GM06990 (cell line): ENCODE measurements at places on chromosomes 2 and 18.

DNA sequence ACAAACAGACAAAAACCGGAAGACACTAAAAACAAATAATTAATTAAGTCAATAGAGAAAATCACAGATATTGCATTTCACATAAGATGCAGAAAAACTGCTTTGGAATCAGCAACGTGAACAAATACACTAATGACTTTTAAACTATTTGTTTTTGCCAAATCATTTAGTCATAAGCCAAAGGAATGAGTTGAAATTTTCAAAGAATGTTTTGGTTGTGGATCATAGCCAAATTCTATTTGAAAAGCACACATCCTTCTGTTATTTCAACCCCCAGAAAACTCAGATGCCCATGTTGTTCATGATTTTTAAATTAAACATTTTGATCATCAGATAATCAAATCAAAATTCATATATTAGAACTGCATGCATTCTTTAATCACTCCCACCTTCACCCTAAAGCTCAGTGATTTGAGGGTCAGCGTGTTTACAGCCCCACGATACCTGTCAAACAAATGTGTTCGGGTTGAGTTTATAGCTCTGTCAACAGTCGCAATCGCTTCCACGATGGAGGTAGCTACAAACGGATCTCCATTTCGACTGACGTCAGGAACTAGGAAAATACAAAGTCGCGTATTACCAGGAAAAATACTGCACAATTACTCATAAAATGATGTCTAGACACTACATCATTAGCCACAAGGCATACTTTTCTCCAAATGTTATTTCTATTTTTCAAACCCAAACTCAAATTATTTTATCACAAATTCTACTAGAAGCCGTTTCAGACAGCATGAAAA lies 90.2 kb downstream of the PXDN start:
- no peak for DNase-seq

- no peak for DNase-seq
These were observed 74.5 kb upstream of the B3GNT7 start for GRCh38 chr2:231321021-231321420.

GRCh38 chr2:18701981-18702380 lies 112.6 kb upstream of the NT5C1B start:
- DNase-seq, result no peak

GRCh38 chr2:28340312-28341202 lies 52.1 kb upstream of the FOSL2 start:
- no peak for DNase-seq

GRCh38 chr2:180618570-180618969 lies 361.8 kb upstream of the UBE2E3 start:
- DNase-seq, result no peak

- no peak for DNase-seq
These were observed 5.7 kb downstream of the FAM237A start for GRCh38 chr2:206647985-206648384.

GRCh38 chr2:67565262-67565661 lies 168.1 kb downstream of the ETAA1 start:
- no peak for DNase-seq

DNA sequence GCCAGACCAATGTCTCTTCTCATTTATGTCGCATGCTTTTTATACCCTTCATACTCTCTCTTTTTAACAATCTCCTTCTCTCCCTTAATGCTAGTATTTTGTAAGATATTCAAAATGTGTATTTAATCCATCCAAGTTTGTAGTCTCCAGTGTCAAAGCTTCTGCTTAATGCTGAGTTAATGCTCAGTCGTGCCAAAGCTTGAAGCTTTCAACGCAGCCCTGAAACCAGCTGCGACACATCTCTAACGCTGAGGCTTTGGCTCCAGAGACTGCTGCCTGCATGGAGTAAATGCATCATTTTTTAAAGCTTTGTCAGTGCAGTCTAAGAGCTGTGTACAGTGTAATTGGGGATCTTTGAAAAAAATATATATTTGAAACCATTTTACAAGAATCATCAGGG lies 2108.8 kb upstream of the PIK3C3 start:
- no peak for DNase-seq

- no peak for DNase-seq
These were observed 75.4 kb downstream of the CD8B2 start for GRCh38 chr2:106562268-106563186.

GRCh38 chr2:199684832-199685231 lies 166.2 kb downstream of the FTCDNL1 start:
- no peak for DNase-seq

DNA sequence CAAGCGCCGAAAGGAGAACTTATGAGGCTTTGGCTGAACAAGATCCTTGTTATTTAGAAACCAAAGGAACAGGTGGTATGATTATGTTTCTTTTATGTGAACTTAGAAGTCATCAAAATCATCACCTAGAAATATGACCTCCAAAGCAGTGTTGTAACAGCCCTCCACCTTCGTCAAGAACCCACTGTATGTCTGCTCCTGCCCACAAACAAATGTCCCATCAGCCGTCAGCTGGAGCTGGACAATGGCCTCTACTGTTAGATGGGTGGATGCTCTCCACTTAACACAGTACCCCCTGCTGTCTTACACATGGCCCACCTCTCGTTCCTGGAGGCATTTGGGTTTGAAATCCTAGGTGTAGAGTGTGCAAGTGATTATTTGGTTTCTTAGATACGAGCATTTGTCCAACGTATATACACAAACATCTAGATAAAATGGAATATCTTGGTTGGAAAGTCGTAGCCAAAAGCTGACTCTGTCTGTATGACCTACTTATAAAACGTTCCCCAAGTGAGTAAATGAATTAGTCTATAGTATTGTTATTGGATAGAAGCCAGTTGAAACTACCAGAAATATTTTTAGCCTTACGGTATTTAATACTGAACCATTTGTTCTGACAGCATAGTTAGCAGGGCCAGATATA lies 113.0 kb downstream of the CRIM1 start:
- DNase-seq, result no peak

GRCh38 chr18:2883076-2883735 lies 36.4 kb downstream of the EMILIN2 start:
- peak; percentile 26 for DNase-seq

DNA sequence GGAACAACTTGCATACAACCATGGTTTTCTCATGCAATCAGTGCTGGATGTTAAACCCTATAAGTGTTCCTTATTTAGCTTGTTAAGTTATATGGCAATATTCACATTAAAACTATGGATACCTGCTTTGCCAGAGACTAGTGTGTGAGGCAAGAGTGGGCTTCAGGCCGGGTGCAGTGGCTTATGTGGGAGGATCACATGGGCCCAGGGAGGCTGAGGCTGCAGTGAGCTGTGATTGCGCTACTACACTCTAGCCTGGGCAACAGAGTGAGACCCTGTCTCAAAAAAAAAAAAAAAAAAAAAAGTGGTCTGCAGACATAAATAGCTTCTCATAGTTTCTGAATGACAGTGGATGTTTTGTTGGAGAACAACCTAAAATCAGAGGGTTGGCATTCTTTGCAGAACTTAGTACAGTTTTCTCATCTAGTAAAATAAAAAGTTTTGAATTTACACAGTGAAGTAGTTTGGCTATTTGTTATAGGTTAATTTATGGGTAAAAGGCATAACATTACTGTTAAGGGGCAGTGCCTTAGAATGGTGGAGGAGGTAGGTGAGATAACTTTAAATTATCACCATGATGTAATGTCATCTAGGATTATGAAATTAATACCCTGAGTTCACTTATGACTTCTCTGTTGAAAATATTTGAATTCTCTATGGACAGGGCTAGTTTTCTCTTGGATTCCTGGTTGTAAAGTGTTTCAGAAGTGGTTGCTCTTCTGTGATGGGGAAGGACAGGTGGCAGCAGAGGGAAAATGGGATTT lies 5.3 kb downstream of the CERS6 start:
- DNase-seq, result no peak

- DNase-seq, result no peak
These were observed 82.8 kb downstream of the HRH4 start for GRCh38 chr18:24543086-24543794.

DNA sequence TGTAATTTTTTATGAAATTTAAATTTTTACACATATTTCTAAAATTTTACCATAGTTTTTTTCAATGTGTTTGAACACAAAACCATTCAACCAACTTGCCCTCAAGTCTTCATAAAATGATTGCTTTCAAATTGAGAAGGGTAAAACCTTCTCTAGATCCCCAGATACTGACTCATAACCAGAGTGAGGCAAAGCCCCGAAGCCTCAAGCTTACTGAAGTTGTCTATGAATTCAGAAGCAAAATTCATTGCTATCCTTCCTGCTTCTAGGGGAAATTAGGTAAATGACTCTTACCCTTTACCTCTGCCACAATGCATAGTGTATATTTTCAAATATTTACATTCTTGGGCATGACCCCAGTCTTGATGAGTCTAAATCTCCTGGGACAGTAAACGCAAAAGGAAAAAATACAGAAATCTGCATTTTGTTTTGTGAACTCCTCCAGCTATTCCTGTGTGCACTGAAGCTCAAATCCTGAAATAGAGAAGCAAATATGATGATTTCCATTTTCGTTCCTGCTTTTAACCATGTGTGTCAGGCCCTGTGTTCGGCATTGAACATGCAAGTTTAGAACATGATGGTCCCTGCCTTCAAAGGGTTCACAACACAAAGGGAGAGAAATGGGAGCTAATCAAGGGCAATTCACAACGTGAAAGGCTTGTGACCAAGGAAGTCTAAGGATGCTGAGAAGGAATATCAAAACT lies 246.3 kb downstream of the SUCLG1 start:
- no peak for DNase-seq

DNA sequence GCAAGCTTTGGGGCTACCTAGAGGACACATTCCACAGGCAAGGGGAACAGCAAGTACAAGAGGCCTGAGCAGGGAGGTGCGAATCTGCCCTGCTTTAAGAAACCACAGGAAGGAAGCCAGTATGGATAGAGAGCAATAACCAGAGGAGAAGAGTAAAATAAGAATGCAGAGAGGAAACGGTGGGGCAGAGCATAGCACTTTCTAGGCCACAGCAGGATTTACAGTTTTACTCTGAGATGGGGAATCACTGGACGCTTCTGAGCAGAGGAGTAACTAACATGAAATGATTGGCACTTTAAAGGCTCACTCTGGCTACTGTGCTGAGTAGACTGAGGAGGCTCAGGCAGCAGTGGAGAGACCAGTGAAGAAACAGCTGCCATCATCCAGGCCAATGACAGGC lies 23.8 kb downstream of the AAK1 start:
- DNase-seq, result no peak

DNA sequence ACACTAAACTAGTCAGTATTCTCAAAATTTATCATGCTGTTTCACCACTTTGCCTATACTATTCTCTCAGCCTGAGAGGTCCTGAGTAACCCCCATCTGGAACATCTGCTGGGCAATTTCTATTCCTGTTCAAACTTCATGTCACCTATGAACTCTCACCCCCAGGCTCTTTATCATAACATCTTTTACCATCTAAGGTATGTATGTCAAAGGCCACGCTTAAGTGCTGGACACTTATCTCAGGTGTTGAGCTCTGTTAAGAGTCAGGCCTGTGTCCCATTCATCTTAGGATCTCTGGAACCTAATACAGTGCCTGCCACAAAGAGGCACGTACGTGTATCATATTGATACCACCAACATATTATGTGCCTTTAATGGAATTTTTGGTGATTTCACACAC lies 4.9 kb downstream of the AAK1 start:
- DNase-seq, result no peak

GRCh38 chr2:204625135-204625534 lies 79.9 kb downstream of the PARD3B start:
- no peak for DNase-seq

DNA sequence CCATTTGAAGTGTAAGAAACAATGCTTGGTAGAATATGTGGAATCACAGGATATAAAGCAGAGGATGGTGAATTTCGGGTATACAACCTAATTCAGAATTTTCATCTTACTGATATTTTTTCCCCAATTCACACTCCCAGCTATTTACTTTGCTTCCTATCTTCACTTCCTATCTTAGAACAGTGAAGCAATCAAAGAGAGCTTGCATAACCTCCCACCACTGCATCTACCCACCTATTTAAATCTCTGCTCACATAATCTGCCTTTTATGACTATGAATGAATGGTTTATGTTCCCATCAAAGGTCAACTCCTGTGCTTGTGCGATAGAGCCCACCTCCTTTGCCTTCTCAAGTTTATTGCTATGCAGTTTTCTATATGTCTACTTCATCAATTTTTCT lies 3.3 kb downstream of the RMDN2 start:
- DNase-seq, result no peak

DNA sequence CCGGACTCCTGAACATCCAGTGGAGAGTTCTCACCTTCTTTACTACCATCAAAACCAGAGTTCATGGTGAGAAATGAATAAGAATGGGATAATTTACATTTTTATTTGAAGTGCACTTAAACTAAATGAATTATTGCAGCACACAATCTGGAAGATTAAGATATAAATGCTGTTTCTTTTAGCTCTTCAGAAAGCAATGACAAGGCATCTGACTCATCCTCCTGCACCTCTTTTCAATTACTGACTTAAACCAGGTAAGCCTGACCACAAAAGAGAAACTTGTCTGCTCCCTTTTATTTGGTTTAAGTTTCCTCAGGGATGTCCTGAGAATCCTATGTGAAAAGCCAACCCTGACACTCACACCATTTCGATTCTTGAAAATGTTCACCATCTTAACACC lies 720 bp upstream of the DSC2 start:
- no peak for DNase-seq

DNA sequence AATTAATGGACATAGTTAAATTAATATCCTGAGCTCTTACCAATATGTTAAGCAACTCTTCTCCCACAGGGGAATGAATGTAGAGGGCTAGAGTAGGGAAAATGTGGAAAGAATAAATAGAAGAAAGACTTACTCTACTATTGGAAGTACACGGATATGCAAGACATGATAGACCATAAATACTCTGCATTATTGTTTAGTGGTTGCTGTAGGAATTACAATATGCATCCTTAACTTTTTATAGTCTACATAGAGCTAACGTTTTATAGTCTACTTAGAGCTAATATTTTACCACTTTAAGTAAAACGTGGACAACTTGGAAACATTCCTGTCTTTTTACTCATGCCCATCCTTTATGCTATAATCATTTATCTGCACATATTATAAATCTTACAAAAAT lies 163.8 kb upstream of the GALNT5 start:
- DNase-seq, result no peak

DNA sequence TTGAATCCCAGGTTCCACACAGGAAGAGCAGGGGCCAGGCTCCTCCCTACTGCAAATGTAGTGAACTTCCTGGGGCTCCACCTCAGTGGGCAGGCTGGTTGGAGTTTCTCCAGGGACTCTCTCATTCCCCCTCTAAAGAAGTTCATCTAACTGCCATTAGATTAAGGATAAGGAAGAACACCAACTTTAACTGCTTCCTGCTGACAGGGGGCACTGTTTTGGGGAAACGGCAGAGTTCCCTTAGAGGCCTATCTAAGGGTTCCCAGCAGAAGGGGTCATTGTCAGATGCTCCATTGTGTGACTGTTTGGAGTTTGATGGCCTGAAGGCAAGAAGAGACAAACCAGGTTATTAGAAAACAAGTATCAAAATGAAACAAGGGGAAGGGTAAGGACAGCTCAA lies 2159.7 kb upstream of the PIK3C3 start:
- DNase-seq, result no peak

GRCh38 chr2:184413221-184413620 lies 185.1 kb upstream of the ZNF804A start:
- no peak for DNase-seq
